ENCODE measurements at places on chromosomes 6 and 20.

- DNase-seq = no peak
Observed at GRCh38 chr6:14499309-14499708, 381.7 kb downstream of the CD83 start.

DNA sequence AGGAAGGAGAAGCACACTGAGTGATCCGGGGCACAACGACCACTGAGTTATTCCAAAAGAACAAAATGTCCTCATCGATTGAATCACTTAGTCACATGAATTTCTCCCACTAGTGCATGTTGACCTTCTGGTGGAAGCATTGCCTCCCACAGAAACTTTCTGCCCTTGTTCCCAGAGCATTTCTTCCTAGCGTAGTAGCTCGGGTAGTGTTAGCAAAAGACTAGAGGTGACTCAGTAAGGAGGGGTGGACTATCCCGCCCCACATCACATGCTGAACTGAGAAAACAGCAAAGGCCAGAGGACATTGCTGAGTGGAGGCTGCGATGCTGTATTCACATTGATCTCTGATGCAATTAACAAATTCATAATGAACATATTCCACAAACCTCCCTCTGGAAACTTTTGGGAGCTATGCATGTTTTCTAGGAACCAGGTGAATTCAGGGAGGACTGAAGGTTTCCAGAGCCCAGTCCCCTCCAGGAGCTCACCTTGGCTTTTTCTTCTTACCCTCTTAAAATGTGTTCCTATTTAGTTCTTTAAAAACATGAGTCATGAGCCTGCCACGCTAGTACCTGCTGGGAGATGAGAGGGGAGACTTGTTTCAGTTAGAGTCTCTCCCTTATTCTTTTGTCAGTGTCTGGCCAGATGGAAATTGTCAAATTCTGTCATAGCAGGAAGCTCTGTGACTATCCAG, 507.9 kb downstream of the CDH26 start:
- DNase-seq = no peak

GRCh38 chr6:116332096-116332495, 38.7 kb upstream of the DSE start:
- DNase-seq = no peak

GRCh38 chr6:48628316-48628715, 517.3 kb upstream of the PTCHD4 start:
- DNase-seq = no peak

- no peak for DNase-seq
Observed at GRCh38 chr6:156816505-156816904, 39.3 kb downstream of the ARID1B start.

DNA sequence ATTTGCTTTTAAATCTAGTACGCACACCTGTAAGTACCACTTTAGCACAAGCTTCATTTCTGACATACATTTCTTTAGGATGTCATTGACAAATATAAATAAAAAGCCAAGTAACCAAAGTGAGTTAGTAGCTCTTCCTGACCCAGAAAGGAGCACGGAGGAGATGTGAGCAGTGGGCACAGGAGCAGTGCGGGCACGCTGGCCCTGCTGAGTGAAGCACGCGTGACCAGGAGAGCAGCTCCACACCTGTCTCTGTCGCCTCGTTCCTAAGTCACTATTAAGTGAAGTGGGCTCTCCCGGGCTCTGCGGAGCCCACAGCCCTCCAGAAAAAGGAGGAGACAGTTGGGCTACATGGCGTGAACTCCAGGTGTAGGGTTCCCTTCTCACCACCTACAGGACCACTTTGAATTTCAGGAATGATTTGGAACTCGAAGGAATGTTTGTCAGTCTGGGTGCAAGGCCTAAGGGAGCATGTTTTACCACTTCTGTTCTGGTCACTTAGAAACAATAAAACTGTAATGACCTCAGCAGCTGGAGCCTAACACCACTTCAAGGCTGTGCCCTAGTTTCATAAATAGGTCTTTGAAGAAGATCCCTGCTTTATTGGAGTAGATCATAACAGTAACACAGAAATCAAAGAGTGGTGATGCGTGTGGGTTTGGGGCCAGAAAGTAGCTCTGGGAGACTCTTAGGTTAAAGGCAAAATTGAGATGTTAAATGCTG, 95.9 kb downstream of the FAM120B start:
- no peak for DNase-seq

DNA sequence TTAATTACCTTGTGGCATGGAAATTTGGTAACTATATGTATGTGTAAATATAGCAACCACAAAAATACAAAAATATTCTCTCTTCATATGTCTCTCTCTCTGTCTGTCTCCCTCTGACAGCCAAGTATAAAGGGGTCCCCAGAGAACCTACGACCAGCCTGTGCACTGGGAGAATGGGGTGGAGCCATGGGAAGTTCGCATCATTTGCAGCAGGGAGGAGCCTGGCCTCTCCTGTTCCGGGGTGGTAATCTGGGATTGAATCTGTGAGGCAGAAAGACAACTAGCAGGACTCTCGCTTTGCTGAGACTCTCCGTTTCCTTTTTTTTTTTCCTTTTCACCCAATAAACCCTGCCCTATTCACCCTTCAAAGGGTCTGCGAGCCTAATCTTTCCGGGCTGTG, 1109.1 kb downstream of the HACE1 start:
- no peak for DNase-seq

- no peak for DNase-seq
Observed at GRCh38 chr6:54010340-54011276, 100.6 kb upstream of the MLIP start.

DNA sequence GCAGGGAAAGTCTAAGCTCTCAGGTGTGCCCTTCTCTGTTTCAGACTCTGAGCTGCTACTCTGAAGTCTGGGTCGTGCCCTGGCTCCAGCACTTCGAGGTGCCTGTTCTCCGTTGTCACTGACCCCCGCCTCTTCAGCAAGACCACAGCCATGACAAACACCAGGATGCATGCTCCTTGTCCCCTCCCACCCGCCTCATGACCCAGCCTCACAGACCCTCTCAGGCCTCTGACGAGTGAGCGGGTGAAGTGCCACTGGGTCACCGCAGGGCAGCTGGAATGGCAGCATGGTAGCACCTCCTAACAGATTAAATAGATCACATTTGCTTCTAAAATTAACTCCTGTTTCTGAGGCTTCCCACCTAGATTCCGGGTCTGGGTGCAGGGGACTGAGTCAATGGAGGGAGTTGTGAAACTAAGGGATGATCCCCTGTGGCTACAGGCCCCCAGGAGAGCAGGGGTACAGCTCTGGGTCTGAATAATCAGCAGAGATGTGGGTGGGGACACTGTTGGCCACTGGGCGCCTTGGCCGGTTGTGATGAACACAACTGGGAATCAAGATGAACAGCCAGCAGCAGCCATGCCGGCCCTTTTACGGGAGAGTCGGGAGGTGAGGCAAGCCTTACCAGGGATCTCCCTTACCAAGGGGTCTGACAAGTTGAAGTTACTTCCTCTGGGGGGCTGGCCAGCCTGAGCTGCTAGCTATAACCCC, 10.7 kb downstream of the CST7 start:
- no peak for DNase-seq

GRCh38 chr6:104526376-104526775, 333.3 kb downstream of the HACE1 start:
- DNase-seq = no peak

DNA sequence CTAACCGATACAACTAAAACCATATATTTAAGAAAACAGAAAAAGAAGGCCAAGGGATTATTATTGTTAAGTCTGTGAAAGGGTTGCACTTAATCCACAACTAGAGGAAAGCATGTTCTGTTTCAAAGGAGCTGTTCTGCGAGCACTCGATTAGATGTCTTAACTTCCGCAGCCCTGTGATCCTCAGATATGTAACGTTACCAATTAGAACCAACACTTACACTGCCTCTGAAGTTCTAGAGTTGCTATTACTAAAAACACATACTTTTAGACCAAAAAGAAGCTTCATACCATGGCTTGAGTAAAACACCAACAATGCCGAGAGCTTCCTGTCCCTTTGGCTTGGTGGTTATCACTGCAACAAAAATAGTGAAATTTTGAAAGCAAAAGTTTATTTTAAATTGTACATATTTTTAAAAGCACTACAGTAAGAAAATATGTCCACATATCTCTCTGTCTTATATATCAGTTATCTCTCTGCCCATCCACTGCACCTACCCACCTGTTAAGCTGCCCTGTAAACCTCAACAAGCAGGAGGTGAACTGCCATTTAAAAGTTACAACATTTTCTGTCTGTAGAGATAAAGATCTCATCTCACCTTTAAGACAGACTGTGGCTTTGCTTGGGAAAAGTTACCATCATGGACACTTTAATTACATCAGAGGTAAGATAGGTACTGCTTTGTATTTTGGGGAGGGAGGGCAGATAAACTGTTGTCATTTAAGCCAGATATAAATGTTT, 7.1 kb upstream of the DUSP22 start:
- DNase-seq = no peak

DNA sequence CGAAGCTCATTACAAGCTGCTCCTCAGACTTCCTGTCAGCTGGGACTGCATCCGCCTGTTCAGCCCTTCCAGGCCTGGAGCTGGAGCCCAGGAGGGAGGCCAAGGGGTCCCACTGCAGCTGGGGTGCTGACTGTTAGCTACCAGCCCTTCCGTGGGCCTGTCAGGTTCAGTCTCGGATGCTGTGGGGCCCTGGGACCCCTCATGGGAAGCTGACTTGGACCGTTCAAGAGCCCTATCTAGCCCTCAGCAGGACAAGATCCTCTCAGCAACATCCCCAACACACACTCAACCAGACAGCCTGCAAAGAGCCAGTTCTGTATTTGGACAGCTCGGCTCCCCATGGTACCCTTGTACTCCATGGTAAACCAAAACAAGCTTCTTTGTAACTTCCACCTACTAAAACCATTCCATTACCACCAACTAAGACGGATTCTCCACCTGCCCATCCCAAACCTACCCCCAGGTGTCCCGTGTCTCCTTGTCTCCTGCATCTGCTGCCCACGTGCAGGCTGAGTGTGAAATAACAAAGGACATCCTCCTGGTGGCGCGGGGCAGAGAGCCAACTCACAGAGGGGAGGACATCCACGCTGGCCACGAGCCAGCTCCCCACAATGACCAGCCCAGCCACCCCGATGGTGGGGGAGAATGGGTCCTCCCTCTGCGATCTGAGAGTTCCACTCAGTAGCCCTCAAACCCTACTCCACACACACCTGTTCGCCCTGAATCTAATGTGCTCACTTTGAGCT, 111.2 kb downstream of the TAF4 start:
- no peak for DNase-seq

- no peak for DNase-seq
Observed at GRCh38 chr6:133995296-133995695, 42.3 kb downstream of the TBPL1 start.

GRCh38 chr6:112468359-112468758, 121.2 kb downstream of the RFPL4B start:
- DNase-seq = no peak

GRCh38 chr20:4670469-4670868, 51.2 kb upstream of the PRND start:
- no peak for DNase-seq

- no peak for DNase-seq
Observed at GRCh38 chr6:111337829-111338236, 145.2 kb downstream of the REV3L start.

DNA sequence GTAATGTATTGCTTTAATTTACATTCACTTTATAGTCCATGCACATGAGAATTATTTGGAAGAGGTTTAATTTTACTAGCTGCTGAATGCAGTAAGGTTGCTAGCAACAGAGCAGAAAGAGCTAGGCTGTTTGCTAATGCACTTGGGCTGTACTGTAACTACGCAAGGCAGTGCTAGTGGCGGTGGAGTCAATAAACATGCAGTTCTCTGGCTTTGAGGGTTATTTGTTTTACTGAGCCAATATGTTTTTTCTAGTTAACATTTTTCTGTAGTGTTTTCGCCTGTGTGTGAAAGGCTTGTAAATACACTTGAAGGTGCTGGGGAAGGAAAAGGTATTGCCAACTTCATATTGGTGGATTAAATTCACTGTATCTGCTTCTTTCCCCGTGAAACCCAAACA, 112.8 kb downstream of the BTBD3 start:
- no peak for DNase-seq

GRCh38 chr6:22132656-22133055, 164.2 kb downstream of the PRL start:
- no peak for DNase-seq

DNA sequence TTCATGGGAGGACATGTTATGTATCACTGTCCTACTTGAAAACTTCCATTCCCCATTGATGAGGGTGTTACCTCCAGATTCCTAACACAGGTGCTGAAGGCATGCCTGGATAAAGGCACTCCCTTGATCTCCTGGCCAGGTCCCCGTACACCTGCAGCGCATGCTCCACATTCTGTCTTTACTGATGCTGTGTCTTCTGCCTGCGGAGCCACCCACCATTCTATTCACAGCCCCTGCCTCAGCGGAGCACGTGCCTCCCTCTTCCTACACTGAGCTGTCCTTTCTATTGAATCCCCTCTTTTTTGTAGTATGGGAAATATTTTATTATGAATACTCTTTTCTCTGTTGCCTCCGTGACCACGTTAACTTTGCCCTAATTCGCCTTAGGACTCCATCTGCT, 25.0 kb downstream of the PTPN1 start:
- no peak for DNase-seq

- DNase-seq = no peak
Observed at GRCh38 chr6:138682704-138683527, 90.7 kb upstream of the CCDC28A start.

- DNase-seq = no peak
Observed at GRCh38 chr6:12075067-12075563, 63.0 kb downstream of the HIVEP1 start.
